ENCODE measurements at places on chromosomes 4 and X.

DNA sequence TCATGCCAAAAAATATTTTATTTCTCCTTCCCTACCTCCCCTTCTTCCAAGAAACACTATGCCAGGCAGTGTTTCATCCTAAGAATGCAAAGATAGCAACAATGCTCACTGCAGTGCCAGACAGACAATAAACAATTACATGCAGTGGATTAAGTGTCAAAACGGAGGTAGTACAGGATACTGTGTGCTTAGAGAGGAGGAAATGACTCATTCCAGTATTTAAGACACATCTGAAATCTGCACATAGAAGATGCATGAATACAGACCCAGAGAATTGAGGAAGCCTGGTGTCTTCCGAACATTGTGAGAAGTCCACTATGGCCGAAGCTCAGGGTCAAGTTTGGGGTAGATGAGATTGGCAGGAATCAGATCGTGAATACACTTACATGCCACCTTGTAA, 326.4 kb downstream of the PPP3CA start:
- DNase-seq: peak; percentile 79

DNA sequence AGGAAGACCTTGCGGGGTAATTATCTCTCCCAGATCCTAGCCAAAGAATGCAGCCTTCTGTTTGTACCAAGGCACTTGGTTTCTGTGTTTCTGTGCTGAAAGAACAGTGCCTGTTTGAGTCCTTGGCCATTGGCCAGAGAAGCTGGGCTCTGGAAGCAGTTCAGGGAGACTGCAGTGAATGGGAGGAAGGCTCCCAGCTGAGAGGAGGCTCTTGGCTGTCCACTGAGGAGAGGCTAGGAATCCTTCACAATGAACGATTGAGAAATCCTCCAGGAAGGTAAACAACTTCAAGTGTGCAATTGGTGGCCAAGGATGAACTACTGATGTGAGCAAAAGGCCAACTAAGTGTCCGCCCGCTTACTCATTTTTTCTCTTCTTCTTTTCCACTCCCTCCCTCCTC, 61.3 kb downstream of the HS3ST1 start:
- no peak for DNase-seq

GRCh38 chrX:71623714-71624113, 5.4 kb upstream of the CXCR3 start:
- no peak for DNase-seq

GRCh38 chr4:151302432-151302831, 23.0 kb downstream of the SH3D19 start:
- no peak for DNase-seq

GRCh38 chrX:135556055-135556454, 35.6 kb downstream of the INTS6L start:
- no peak for DNase-seq

Data from HCT116 (cell line).